SHP77 treated with DMSO at 0.1 percent for 48 hours (cell line): ENCODE measurements at places on chromosomes 6 and 20.

GRCh38 chr20:40410028-40410427 is 279.0 kb downstream of the MAFB start:
- no peak for DNase-seq

GRCh38 chr6:7240351-7240750 is 72.6 kb downstream of the SSR1 start:
- no peak for DNase-seq

DNA sequence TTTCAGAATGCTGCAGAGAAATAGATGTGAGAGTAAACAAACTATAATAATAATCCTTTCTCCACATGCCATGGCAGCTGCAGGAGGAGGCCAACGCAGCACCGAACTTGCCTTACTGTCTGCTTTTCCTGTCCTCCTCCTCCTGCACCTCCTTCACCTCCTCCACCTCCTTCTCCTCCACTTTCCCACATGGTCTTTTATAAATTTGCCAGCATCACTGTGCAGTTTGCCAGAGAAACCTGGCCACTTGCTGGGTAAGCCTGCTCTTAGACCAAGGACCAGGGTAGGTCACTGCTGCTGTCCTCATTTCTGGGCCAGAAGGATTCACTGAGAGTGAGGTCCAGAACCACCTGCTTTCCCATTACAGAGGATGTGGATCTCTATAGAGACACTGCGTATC is 8.7 kb downstream of the SGK1 start:
- DNase-seq: no peak

DNA sequence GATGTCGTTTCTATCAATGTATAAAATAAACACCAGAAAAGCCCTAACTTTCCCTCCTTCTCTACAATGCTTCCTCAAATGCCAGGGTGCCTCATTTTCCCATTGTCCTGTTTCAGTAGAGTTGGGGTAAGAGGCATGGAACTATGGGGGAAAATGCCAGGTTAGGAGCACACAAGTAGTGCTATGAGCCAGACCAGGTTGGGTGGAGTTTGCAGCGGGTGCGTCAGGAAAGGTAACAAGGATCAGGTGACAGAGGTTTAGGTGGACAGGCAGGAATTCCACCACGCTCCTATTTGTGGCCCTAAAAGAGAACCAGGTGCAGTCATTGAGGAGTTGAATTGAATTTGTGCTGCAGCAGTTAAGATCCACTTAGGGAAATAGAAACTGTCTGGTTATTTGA is 36.5 kb downstream of the SYTL3 start:
- no peak for DNase-seq

DNA sequence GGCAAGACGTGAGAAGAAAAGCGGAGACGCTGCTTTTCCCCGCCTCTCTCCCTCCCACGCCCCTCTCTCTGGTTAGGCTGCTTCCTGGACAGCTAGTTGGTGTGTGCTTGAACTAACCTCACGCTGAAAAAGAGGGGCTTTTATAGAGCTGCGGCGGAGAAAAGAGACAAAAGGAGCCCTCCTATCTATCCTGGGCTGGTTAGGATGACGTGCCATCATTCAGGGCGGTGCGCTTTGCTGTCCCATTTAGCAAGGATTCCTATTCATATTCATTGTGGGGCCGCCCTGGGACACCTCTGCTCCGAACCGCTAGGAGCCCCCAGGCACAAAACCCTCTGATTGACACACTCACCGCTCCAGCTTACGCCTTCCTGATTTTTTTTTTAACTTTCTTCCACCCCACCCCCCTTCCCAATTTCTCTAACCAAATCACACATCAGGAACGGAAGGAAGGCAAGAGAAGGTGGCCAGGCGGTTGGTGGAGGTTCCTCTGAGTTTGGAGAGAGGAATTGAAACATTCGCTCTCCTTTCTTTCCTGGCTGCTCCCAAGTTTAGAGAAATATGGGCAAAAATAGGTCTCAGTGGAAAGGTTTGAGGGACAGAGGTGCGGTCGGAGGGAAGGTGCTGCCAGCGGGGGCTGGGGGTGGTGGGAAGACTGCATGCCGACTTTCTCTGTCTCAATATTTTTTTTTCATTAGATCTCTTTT is at the start of gene OLIG3:
Gene OLIG3 (minus strand): TSS at position 114 of the 707 bp plus-strand sequence. CDS start 224 bp downstream, outside the sequence.
- no peak for DNase-seq

DNA sequence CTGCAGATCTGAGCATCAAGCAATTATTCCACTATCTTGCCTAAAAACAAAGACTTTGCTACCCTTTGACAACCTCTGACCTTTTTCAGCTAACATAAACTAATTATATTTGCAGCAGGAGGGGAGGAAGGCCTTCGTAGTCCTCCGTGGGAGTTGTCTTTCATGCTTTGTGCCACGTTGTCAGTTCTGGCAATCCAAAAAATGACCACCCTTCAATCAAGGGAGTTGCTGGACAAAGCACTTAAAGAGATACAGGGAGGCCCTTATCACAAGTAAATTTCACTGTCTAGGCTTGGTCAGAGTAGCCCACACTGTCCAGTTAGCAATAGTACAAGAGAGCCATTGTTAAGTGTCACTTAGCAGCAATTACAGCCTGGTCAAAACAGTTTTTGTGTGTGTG is 578.9 kb downstream of the HAO1 start:
- DNase-seq: no peak

GRCh38 chr6:104699593-104700329 is 160.0 kb downstream of the HACE1 start:
- DNase-seq: no peak
